ENCODE measurements at places on chromosomes 1 and 21.

DNA sequence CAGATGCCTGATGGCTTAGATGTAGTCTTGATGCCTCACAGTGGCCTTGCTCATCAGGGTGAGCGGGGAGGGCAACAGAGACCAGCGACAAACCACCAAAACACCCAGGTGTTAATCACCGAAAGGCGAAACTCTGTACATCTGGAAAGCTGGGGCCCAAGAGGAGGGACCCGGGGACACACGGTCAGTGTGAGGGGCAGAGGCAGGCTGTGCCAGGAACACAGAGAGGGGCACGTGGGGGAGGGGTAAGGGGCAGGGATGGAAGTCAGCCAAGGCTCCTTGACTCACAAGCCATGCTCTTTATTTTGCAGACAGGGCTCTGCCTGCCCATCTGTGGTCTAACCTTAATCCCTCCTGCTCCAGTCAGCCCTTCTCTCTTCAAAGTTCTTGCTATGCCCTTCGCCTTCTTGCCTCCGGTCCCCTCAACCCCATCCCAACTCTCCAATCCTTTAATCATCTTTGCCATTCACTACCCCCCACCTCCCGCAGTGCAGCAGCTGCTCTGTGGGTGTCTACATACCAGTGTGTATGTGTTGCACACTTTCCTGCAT lies 4.3 kb downstream of the MEF2D start:
- no peak for DNase-seq

- no peak for DNase-seq
These were observed 15.6 kb downstream of the LACTBL1 start for GRCh38 chr1:22957066-22957465.

- DNase-seq: no peak
These were observed 24.0 kb downstream of the TEX35 start for GRCh38 chr1:178536844-178537371.

DNA sequence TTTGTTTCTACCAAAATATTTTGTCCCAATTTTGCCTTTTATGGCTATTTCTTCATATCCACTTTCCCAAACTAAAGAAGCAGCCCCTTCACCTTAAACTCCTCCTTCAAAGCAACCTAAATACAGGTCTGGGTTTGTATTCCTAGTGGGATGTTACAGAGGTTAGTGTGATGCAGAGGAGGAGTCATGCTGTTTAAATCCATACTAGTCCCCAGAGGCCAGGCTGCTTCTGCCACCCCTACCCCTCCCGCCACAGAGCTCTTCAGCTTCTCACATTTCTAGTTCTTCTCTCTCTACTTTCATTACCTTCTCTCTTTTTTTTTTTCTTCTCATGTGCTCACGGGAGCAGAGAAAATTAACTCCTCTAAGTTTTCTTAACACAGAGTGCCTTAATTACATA lies 29.3 kb downstream of the SELL start:
- DNase-seq: no peak

GRCh38 chr1:57898531-57898930 lies 474.7 kb upstream of the DAB1 start:
- DNase-seq: no peak

DNA sequence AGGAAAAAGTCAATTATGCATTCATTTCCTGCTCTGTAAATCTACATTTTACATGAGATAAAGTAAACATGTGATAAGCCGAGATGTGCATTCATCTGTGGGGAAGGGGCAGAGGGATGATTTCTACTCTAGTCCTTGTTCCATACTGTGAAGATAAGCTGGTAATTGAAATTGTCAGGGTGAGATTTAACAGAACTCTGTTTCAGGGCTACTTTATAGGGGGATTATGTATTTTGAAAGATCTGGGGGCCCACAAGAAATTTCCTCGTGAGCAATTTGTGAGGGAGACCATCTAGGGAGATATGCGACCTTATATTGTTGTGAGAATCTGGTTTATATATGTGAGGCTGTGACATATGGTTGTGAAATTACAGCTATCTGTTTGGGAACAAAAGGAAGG lies 73.1 kb upstream of the KCNK1 start:
- no peak for DNase-seq

DNA sequence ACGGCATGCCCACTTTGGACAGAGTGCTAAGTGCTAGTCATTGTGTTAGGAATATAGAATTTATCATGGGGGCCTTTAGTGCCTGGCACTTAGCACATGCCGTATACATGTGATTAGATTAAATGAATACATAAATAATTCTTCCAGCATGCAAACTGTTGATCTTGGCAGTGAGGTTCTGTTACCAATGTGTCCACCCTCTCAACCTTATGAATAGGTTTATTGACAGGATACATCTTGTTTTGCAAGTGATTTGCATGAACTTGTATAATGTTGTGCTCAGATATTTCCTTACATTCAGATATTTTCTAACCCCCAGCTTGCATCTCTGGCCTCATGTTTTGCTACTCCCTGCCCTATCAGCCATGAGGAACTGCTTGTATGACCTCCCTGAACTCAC lies 60.3 kb upstream of the ZNF648 start:
- no peak for DNase-seq

- DNase-seq: no peak
These were observed 80.4 kb upstream of the GCLM start for GRCh38 chr1:93989601-93990000.

- DNase-seq: no peak
These were observed 87.7 kb downstream of the LACTBL1 start for GRCh38 chr1:22884806-22885530.

DNA sequence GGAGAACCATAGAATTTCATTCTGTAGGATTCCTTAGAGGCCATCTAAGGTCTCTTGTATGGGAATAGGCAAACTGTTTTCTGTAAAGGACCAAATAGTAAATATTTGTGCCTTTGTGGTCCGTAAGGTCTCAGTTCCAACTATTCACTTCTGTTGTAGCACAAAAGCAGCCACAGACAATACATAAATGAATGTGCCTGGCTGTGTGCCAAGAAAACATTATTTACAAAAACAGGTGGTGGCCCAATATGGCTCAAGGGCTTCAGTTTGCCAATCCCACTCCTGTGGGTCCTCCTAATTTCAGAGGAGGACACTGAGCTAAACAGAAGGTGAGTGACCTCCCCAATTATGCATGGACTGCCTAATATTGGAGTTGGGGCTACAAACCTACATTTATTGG lies 67.6 kb upstream of the EDEM3 start:
- no peak for DNase-seq

GRCh38 chr1:220770245-220770913 lies 16.3 kb upstream of the MTARC1 start:
- no peak for DNase-seq

DNA sequence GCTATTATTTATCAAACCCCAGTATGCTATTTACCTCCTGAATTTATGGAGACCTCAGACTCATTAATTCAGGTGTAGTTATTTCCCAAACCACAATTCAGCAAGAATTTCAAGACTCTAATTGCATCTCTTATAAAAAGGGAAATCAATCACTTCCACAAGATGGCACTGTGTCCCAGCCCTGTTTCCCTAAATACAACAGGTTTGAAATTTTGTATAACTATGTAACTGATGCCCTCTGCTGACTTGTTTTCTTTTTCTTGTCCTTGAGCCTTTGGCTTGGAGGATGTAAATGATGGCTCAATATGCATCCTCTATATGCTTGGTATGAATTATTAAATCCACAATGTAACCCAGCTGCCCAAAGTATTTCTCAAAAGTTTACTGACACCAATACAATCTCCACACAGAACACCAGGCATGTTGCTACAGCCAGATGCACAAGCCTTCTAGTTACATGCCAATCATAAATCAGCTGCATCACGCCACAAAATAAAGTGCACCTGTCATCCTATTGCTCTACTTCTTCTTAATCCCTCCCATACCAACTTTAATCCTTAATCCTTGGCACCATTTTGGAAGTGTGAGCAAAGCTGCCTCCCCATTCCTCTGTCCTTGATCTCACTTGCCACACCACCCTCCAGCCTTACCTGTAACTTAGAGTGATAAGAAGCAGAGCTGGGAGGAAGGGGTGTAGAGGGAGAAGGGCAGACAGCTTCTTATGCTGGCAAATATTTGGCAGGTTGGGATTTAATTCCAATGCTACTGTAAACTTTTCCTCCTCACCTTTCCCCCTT lies 9.0 kb downstream of the C1orf105 start:
- DNase-seq: no peak

GRCh38 chr1:87799451-87799850 lies 470.8 kb downstream of the LMO4 start:
- DNase-seq: no peak

DNA sequence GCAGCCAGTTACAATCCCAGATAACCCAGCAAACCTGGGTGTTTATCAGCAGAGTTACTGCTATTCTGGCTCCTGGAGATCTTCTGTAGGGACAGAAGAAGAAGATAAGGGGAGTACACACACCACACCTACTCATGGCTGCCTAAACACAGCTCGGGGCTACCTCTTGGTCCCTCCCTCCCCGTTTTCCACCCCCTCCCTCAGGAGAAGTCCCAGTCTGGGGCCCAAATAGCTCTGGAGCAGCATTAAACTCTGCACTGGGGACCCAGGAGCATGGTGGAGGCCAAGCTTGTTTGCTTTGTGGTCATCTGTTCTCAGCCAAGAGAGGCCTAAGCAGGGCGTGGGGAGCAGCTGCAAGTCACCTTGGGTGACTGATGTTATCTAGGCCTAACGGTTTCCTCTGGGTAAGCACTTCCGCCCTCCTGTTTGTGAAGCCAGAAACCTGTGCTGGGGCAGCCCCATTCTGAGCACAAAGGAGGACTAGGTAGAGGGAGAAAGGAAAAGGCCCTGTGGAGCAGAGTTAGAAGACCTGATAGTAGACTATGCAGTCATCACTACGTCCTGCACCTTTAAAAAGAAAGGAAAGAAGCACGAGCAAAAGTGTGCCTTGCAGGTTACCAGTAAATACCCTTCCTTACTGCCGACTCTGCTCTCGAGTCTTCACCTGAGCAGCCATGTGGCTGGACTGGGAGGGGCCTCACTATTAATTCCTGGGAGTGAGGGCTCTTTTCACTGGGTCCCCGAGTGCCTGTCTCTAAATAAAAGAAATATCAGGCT lies 2.0 kb upstream of the RCSD1 start:
- peak; percentile 67 for DNase-seq

DNA sequence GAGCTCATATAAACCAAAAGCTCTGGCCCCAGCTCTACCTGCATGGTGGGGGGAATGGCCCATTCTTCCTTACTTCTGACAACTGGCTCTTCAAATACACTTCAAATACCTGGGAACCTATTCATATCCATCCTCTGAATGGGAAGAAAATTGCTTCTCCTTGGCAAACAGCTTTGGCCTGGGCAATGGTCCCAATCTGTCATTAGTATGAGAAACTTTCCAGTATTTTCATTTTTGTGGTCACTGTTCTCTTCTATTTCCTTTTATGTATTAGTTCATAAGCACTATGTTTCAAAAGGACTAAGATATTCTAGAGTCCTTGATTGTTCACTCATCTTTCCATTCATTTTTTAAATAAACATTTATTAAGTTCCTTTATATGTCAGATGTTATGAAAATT lies 5.2 kb upstream of the HSD3B2 start:
- no peak for DNase-seq

GRCh38 chr1:198107091-198107501 lies 49.7 kb upstream of the NEK7 start:
- no peak for DNase-seq

DNA sequence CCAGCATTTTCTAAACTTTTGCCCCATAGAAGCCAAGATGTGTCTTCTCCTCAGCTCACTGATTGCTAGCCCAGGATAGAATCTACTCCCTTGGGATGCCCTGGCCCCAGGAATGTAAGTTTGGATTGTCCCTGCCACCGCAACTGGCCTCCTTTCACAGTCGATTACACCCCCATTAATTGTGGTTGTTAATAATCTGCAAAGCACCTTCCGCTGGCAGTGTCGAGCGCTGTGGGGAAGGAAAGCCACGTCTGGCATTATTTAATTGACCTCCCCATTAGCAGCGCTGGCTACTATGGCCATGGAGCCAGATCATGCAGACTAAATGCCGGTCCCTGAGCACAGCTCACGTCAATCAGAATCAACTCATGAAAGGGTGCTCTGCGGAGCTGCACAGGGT lies 597.3 kb upstream of the PLXNA2 start:
- DNase-seq: no peak

DNA sequence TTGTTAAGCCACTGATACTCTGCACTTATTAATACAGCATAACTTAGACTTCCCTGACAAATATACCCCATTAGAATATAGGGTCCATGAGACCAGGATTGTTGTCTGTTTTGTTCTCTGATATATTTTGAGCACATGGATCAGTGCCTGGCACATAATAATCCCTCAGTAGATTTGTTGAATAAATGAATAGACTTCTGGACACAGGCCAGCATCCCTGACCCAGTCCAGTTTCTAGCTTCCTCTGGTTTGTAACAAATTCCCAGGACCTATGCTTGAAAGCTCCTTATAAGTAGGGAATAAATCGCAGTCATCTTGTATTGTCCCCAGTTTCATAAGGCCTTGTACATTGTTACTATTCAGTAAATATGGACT lies 58.2 kb upstream of the GADD45A start:
- DNase-seq: no peak

DNA sequence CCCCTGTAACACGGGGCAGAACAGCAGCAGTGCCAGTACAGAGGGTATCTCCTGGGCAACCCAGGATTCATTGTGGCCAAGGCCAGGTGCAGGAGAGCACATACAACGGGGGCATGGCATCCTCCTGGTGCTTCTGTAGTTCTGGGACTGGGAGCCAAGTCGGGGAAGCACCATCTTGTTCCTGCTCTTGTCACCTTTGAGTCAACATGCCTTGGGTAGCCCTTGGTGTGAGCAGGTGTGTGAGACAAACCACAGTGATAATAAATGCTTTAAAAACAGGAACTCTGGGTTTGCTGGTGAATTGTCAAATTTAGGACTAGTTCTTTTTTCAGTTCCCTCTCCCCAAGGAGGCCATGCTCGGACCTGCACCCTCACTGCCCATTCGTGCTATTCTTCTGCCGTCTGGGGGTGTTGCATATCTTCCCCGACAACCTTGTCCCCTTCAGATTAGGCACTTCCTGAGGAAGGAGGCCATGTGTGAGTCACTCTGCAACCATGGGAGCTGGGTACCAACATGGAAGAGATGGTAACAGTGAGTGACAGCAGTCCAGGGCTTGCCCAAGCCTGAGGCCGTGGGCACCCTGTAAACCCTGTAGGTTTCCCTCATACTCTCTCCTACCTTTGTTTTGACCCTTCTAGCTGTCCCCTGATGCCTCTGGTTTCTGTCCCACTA lies 150.2 kb downstream of the GRIK3 start:
- DNase-seq: no peak

GRCh38 chr1:226407199-226407496 lies 745 bp downstream of the PARP1 start:
- no peak for DNase-seq

GRCh38 chr1:176157995-176158394 lies 49.1 kb downstream of the COP1 start:
- no peak for DNase-seq

GRCh38 chr1:162397943-162398560 lies 13.9 kb downstream of the SH2D1B start:
- no peak for DNase-seq
